HCT116 (cell line): ENCODE measurements at places on chromosomes 7 and 10.

DNA sequence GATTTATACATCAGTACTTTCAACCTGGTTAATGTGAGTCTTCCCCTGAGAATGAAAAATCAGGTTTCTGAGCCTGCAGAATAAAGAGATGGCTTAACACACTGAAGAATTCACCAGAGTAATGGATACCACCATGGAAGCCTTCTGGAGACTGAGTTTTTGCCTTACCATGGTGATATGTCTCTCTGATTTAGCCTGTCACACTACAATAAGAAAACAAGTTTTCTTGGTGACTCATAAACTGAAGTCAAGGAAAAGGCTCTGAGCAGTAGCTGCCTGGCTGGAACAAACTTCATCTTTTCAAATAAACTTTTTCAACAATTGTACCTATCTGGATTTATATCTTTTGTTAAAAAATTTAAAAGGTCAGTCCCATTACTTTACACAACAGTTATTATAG lies 229.0 kb downstream of the PRPF18 start:
- 0 out of 2 replicates have a peak, but pooled peaks cover 3% of the 10 kb centered on the region for H3K27me3 ChIP-seq
- no peak overlapping the region for H3K4me3 ChIP-seq

DNA sequence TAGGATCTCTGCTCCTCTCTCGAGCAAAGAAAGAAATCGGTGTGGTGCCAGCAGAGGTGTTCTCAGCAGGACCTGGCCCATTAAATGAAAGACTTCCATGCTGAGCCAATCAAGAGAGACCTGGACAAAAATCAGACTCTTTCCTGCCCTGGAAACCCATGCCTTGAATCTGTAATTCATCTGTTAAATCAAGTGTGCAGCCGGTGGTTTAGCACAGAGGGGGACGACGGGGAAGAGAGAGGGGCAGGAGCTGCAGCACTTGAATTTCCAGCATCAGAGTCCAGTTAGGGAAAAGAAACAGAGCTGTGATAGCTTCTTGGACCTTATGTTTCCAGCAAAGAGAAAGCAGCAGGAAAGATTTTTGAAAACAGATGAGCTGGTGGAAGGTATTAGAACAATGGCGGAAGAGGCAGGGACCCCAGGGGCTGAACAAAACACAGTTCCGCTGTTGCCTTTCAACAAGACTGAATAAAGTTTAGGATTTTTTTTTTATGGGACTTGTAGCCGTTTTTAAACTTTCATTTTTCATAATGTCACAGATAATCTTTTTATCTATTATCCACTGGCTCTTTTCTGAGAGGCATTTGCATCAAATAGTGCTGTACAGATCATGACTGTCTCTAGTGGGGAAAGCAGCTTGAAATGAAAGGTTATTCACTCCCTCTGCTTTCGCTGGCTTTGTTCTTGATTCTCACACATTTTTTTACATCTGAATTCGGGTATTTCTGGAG lies 543.6 kb upstream of the GALNT17 start:
- H3K4me3 ChIP-seq: no peak overlapping the region
- H3K4me1 ChIP-seq: no peaks in the 10 kb centered on the region
- no peaks in the 10 kb centered on the region for H3K27me3 ChIP-seq
- DNase-seq: no peak

DNA sequence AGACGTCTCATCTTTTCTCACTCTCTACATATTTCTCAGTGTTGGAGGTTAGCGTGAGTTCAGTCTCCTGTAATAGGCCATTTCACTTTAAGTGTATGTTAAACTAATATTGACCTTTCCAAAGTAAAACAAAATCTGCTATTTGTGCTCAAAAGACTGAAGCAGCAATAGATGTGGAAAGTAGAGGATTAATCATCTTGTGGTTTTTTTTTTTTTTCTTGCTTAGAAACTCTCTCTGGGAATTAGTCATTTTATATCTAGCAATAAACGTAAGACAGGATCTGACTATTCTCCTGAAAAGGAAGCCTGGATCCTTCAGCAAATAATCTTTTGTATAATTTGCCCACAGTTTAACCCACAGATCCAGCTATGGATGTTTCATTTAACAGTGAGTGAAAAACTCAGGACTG lies 81.7 kb downstream of the NRP1 start:
- no peak overlapping the region for H3K27ac ChIP-seq
- no peaks in the 10 kb centered on the region for H3K36me3 ChIP-seq
- no peak overlapping the region for H3K4me3 ChIP-seq
- H3K4me1 ChIP-seq: no peaks in the 10 kb centered on the region

DNA sequence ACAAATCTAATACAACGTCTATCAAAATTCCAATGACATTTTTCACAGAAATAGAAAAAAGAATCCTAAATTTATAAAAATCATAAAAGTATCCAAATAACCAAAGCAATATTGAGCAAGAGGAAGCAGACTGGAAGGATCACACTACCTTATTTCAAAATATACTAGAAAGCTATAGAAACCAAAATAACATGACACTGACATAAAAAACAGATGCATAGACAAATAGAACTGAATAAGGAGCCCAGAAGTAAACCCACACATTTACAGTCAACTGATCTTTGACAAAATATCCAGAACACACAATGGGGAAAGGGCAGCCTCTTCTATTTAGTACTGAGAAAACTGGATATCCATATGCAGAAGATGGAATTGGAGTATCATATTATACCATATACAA lies 217.5 kb downstream of the MACC1 start:
- DNase-seq: no peak
- no peaks in the 10 kb centered on the region for H3K27me3 ChIP-seq
- H3K4me3 ChIP-seq: no peak overlapping the region

- DNase-seq: peak; percentile 74
- H3K36me3 ChIP-seq: no peaks in the 10 kb centered on the region
- H3K4me3 ChIP-seq: no peak overlapping the region
Measured at GRCh38 chr10:125038637-125039036, 96.7 kb downstream of the ZRANB1 start.

DNA sequence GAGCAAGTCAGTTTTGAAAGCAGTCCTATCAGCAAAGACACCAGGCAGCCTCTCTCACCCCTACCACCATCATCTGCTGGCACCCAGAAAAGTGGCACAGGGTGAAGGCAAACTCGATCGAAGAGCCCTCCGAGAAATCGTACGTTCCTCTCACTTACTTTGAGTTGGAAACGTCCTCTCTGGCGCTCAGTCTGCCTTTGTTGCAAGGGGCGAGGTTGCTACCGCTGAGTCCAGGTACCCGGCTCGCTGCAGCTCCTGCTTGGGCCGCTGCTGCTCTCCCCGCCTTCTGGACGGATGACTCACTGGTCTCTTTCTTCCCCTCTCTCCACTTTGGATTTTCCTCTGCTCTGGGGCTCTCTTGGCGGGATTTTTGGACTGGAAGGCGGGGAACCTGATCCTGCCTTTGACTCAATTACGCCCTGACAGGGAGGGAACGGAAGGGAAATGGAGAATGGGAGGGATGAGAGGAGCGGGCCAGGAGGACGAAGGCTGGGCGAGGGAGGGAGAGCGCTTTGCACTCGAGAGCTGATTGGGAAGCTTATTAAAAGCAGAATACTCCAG lies at the start of gene PTN:
PTN (minus strand) TSS at position 453 of the 561 bp plus-strand sequence. CDS start 88,760 bp downstream, outside the sequence.
- H3K36me3 ChIP-seq: no peaks in the 10 kb centered on the region
- no peak within 1 kb of the TSS for H3K27ac ChIP-seq
- H3K27me3 ChIP-seq: no peaks in the 10 kb centered on the region
- H3K4me1 ChIP-seq: no peaks in the 10 kb centered on the region
- no peak for DNase-seq

DNA sequence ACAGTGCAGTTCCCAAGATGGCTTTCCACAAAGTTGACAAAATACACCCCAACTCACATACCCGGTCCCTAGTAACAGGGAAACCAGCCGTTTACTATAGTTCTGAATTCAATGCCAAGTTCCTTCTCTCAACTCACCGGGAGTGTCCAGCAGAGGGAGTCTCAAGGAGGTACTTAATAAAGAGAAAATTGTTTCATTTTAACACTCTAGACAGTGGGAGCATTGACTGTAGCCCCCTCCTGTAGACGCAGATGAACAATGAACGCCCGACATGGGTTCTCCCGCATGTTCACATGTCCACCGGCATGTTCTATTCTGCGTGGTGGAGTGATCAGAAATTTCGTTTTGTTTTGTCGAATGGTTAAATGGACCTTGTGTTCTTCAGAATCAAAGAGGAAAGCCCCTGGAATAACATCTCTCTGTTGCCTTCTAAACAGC lies 1.9 kb downstream of the HIPK2 start:
- H3K36me3 ChIP-seq: no peaks in the 10 kb centered on the region
- H3K4me3 ChIP-seq: peak overlapping the region; percentile 75
- H3K4me1 ChIP-seq: peaks cover 42% of the 10 kb centered on the region
- peak overlapping the region; percentile 69; the same call in 1 of the 2 replicates for H3K27ac ChIP-seq

DNA sequence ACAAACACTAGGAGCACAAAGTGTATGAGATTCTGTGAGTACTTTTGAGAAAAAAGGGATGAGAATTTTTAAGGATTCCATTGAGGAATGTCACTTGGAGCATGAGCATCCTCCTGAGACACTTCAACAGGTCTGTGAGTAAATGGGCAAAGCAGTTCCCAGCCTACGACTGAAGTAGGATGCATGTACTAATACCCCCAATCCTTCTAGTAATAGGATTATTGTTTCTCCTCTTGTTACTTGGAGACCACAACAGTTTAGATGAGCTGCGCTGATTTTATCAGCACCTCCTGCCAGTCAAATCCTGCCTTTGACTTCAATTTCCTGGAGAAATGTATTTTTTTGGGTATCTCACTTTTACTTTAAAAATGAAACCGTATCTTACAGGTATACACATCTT lies 820 bp downstream of the BBS9 start:
- H3K36me3 ChIP-seq: no peaks in the 10 kb centered on the region
- DNase-seq: no peak
- H3K27me3 ChIP-seq: no peaks in the 10 kb centered on the region
- H3K27ac ChIP-seq: no peak overlapping the region
- H3K4me1 ChIP-seq: peaks cover 8% of the 10 kb centered on the region; the same call in 1 of the 2 replicates
- H3K4me3 ChIP-seq: peak overlapping the region; percentile 80

- no peak for DNase-seq
- H3K4me1 ChIP-seq: no peaks in the 10 kb centered on the region
- H3K27ac ChIP-seq: no peak overlapping the region
- no peaks in the 10 kb centered on the region for H3K36me3 ChIP-seq
Measured at GRCh38 chr7:107068156-107068555, 23.7 kb downstream of the PRKAR2B start.

DNA sequence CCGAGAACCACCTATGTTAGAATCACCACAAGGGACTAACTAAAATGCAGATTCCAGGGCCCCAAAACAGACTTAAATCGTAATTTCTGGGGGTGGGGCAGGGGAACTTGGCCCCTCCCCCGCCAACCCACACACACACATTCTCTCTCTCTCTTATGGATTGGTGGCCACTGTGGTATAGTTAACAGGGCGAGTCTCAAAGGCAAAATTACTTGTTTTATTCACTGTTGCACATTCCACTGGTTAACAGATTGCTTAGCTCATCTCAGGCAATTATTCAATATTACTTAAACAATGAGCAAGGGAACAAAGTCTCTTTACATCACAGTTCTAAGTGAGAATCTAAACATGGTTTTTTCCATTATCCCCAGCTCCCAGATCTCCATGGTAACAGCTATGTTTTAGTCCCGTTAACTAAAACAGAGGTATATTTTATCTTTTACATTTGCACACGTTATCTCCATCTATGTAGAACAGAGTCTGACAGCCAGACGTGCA lies 38.5 kb downstream of the IGF2BP3 start:
- H3K27me3 ChIP-seq: no peaks in the 10 kb centered on the region
- H3K36me3 ChIP-seq: no peaks in the 10 kb centered on the region
- no peak for DNase-seq
- H3K4me1 ChIP-seq: peaks cover 27% of the 10 kb centered on the region
- no peak overlapping the region for H3K4me3 ChIP-seq
- no peak overlapping the region for H3K27ac ChIP-seq

- no peaks in the 10 kb centered on the region for H3K27me3 ChIP-seq
- no peak overlapping the region for H3K4me3 ChIP-seq
- H3K36me3 ChIP-seq: no peaks in the 10 kb centered on the region
- H3K4me1 ChIP-seq: peaks cover 18% of the 10 kb centered on the region
- H3K27ac ChIP-seq: no peak overlapping the region
Measured at GRCh38 chr7:105853931-105854419, 22.4 kb downstream of the ATXN7L1 start.

DNA sequence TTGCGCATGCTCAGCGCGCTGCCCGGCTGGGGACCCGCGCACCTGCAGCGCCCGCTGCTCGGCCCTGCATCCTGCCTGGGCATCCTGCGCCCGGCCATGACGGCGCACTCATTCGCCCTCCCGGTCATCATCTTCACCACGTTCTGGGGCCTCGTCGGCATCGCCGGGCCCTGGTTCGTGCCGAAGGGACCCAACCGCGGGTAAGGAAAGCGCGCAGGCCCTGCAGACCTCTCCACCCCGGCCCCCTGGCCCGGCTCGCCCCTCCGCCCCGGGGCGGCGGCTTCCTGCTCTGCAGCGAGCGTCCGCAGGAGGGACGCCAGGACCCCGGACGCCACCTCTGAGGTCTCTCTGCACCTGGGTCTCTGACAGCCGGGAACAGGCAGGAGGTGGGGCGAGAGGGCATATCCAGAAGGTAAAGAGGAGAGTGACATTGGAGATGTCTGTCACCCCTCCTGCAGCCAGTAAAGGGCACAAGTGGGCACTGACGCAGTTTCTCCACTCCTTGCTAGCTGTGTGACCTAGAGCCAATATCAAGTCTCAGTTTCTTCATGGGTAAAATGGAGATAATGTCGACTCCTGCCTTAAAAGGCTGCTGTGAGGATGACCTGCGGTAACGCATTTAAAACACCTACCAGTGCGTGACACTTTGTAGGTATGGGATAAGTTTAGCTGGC lies 338 bp downstream of the ATP6V0E2 start:
- DNase-seq: no peak
- no peaks in the 10 kb centered on the region for H3K27me3 ChIP-seq
- H3K4me1 ChIP-seq: peaks cover 25% of the 10 kb centered on the region
- peak overlapping the region; percentile 61 for H3K4me3 ChIP-seq
- no peaks in the 10 kb centered on the region for H3K36me3 ChIP-seq

DNA sequence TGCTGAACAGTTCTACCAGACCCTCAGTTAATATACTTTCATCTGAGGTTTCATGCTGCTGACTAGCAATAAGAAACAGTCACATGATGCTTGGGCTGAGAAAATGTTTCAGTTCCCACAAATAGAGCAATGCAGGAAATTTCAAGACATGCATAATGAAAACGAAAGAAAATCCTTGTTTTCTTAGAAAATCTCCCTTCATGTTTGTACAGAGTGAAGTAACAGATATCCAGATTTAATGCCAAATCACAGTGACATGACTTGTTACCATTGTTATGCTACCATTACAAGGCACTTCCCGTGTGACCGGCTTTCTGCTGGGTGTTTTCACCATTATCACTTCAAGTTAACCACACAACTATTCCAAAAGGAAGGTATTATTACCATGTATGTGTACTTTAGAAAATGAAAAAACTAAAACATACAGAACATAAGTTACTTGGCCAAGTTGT lies 121.7 kb downstream of the DOCK4 start:
- H3K27ac ChIP-seq: no peak overlapping the region
- H3K27me3 ChIP-seq: no peaks in the 10 kb centered on the region
- no peaks in the 10 kb centered on the region for H3K4me1 ChIP-seq
- no peak overlapping the region for H3K4me3 ChIP-seq
- H3K36me3 ChIP-seq: no peaks in the 10 kb centered on the region
- no peak for DNase-seq

GRCh38 chr7:128373606-128374005 lies 12.1 kb upstream of the PRRT4 start:
- H3K36me3 ChIP-seq: no peaks in the 10 kb centered on the region
- H3K4me1 ChIP-seq: no peaks in the 10 kb centered on the region
- no peak overlapping the region for H3K27ac ChIP-seq
- H3K4me3 ChIP-seq: no peak overlapping the region
- DNase-seq: no peak

GRCh38 chr10:129021594-129022304 lies 445.3 kb upstream of the MGMT start:
- no peak for DNase-seq
- no peaks in the 10 kb centered on the region for H3K4me1 ChIP-seq
- peaks cover 12% of the 10 kb centered on the region; the same call in 1 of the 2 replicates for H3K27me3 ChIP-seq
- H3K36me3 ChIP-seq: no peaks in the 10 kb centered on the region
- H3K4me3 ChIP-seq: no peak overlapping the region
